GDM1 (cell line): ENCODE measurements at places on chromosomes 16 and 17.
A peak's percentile ranks its signal among the peaks of the same experiment; 100 is the strongest.

DNA sequence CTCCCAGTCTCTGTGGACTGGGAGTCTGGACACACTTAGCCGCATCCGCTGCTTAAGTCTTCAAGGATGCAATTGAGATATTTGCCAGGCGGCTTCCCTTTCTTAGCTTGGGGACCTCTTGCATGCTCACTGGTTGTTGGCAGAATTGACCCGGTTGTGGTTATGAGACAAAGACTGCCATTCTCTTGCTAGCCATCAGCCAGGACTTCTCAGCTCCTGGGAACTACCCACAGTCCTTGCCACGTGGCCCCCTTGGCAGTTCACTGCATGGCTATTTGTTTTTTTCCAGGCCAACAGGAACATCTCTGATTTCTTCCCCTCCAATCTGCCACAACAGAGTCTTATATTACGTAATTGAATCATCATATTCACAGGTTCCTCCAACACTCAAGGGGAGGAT, 25.5 kb downstream of the CACNG4 start:
- DNase-seq = no peak

- DNase-seq = no peak
Observed at GRCh38 chr16:6106061-6106460, 1008.5 kb upstream of the EEF2KMT start.

DNA sequence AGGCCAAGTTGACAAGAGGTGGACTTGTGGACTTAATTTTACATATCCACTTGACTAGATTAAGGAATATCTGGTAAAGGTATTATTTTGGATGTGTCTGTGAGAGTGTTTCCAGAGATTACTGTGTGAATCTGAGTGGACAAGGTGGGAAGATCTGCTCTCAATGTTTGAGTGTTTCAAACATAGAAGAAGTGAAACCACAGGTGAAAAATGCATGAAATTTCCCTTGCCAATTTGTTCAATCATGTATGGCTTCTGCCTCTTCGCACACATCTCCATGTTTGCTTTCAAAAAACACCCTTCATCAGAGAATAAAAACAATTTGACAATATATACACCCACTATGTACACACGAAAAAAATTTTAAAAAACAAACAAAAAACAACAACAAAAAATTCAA, 152.7 kb downstream of the SALL1 start:
- DNase-seq = no peak

DNA sequence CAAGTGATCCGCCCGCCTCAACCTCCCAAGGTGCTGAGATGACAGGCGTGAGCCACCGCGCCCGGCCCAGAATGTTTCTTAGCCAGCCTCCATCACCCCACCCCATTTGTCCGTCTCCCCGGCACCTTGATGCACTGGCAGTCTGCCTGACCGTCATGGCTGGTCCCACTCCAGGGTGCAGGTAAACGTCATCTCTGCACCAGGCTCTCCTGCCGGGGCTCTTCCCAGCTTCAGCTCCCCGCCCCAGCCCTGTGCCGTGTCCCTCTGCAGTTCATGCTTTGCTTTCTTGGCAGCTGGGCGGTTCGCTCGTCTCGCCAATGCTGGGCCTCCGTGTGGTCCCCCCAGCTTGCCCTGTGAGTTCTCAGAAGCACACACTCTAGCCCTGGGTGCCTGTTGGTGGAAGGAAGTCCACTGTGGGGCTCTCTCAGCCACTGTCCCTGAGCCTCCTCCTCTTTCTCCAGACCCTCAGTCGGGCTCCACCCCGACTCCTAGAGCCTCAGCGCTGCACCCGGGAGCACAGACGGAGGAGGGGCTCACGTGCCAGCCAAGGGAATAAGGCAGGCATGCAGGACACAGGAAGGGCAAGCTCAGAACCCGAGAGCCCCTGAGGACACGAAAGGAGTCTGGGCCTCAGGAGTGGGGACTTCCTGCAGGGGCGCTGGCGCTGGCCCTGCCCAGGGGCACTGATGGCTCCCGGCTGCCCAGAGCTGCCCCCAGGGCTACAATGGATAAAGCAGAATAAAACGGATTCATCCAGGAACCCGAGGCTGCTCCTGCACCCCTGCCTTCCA, 12.0 kb downstream of the HS3ST6 start:
- no peak for DNase-seq

DNA sequence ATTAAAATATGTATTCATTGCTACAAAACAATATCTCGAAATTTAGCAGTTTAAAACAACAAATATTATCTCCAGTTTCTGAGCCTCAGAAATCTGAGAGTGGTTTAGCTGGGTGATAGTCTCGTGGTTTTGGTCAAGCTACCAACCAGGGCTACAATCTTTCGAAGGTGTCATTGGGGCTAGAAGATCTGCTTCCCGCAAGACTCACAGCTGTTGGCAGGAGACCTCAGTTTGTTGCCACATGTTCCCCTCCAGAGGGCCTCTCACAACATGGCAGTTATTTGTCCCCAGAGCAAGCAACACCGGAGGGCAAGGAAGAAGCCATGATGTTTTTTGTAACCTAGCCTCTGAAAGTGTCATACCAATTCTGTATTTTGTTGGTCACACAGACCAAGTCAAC, 12.0 kb upstream of the BCAS3 start:
- DNase-seq = no peak

- DNase-seq = no peak
Observed at GRCh38 chr17:31428512-31428911, 37.0 kb downstream of the RAB11FIP4 start.

DNA sequence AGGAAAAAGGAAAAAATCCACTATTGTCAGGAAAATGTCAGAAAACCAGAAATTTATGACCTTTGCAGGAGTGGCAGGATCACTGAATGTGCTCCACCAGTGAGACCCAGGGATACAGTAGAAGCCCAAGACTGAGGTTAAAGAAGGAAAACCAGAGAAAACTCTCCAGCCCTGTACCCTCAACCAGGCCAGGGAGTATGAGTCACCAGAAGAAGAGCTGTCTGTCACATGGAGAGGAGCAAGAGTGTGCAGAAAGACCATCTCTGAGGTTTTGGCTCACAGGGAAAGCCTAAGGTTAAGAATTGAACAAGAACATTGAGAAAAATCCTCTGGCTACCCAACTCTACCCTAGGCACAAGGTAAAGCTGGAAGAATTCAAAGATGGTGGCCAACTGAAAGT, 47.6 kb upstream of the MON1B start:
- DNase-seq = no peak

- no peak for DNase-seq
Observed at GRCh38 chr17:29046473-29046839, 3.5 kb downstream of the PIPOX start.

GRCh38 chr17:45256114-45256966, 5.6 kb downstream of the SPATA32 start:
- no peak for DNase-seq

GRCh38 chr17:76408037-76408849, 23.8 kb downstream of the SPHK1 start:
- DNase-seq = peak; percentile 50

DNA sequence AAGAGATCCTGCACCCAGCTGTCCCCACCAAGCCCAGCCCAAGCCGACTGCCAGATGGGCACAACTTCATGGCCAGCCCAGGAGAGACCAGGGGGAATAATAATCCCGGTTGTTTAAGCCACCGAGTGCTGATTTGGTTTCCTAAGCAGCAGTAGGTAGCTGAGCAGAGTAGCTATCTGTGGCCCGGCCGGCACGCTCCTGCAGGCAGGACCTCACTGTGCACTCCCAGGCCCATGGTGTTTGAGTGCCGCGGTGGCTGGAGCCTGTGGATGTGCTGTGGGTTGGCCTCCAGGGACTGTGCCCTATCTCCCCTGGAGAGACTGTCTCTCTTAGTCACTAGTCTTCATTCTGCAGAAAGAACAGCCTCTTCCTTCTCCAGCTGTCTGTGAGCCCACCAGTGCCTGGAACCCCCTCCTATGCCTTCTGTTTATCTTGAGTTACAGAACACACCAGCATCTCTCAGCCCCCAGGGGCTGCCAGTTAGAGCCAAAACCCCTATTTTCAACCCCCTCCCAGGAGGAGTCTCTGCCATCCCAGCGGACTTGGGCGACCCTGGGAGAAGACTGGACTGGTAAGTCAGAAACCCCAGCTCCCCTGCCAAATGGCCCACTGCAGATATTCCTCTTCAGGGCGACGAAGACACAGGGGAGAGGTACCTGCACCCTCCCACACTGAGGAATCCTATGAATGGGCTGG, 152.0 kb downstream of the SDK2 start:
- DNase-seq = no peak

- no peak for DNase-seq
Observed at GRCh38 chr16:57728336-57729181, 7.0 kb upstream of the KATNB1 start.

DNA sequence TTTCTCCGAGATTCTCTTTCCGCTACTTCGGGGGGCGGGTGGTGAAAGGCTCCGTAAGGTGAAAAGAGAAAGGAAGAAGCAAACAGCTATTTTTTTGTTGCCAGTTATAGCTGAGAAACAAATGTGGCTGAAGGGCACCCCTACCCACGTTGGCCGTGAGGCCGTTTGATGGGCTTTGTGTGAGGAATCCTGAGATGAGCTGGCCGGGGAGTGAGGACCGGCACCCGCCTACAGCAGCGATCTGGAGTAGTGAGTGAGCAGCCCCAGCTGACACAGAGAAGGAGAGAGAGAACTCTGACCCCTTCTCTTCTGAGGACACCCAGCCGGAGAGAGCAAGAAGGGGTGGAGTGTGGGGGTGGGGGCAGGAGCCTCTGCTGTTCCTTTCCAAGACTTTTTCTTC, 5.6 kb downstream of the JPH3 start:
- DNase-seq = no peak

DNA sequence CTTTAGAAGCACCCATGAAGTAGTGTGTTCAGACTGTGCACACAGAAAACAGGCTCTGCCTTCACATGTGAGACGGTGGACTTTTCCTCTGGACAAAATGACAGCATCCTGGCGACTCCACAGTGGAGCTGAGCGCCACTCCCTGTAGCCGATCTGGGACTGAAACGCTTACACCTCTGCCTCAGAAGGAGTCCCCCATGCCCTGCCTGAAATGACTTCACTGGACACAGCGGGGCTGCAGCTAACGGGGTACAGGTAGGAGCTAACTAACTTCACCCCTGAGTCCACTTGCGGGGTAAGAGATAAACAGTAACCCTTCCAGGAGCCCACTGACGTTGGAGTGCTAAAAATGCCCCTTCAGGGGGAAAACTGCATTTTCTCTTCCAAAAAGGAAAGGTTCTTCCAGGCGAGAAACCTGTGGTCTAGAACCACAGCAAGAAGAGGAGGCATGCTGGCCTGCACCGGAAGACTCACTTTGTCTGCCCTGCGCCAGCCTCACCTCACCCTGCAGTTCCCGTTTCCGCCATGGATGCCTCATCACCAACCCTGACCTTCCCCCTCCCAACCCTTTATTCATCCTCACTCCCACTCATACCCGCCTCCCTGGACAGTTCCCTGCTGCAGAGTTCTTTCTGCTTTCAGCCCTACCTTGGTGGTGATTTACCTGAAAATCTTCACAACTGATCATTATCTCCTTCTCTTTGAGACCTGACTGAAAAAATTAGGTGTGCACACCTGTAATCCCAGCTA, 19.4 kb upstream of the ENDOV start:
- no peak for DNase-seq

GRCh38 chr16:5900046-5900445, 802.5 kb upstream of the EEF2KMT start:
- DNase-seq = no peak

- DNase-seq = no peak
Observed at GRCh38 chr17:16994631-16995030, 22.7 kb upstream of the TNFRSF13B start.

DNA sequence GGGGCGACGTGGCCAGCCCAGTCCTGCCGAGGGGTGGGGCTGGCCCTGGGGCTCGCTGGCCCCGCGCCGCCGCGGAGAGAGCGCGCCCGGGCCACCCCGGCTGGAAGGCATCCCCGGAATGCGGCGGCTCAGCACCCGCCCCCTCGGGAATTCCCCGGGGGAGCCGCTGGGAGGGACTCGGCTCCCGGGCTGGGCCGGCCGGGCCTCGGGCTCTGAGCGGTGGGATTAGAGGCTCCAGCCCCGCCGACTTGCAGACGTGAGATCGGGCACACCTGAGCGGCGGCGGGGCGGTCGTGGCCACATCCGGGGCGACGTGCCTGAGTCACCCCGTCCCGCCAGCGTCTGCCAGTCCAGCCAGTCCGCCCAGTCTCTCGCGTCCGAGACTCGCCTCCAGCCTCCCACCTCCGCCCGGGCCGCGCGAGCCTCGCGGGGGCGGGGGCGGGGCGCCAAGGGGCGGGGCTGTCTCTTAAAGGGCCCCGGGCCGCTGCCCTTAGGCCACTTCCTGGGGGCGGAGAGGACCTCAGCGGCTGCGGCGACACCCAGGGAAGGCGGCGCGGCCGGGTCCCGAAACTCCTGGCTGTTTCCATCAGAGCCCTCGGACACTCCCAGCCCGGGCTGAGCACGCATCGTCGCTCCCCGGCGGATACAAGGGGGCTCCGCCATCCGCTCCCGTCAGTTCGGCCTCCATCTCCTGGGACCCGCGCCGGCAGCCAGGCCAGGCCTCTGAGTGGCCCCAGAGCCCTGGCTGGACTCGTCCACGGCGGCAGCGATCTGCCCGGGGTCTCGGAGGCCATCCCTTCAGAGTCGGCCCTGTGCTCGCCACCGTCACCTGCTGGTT, at the start of gene KCTD11:
Gene KCTD11 (plus strand): TSS at position 498 of the 838 bp plus-strand sequence.
- DNase-seq = no peak

DNA sequence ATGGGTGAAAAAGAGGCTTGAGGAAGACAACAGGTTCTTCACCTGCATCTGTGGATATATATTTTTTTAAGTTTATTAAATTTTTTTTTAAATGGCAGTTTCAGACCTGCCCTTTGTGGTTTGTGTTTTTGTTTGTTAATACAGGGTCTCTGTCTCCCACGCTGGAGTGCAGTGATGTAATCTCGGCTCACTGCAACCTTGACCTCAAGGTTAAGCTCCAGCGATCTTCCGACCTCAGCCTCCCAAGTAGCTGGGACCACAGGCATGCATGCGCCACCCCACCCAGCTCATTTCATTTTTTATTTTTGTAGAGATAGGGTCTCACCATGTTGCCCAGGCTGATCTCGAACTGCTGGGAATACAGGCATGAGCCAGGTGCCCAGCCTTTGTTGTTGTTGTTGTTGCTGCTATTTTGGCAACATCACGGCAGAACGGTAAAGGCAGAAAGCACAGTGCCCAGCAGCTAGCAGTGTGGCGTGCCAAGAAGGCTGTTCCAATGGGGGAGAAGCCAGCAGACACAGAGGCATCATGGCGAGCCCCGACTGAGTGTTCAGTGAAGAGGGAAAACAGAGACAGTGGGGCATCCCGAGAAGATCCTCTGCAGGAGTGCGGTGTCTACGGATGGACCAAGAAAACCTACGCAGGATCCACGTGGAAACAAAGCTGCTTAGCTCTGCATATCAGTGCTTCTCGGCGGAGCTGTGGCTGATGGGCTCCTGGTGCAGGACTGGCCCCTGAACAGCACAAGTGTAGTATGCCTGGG, 19.6 kb downstream of the TMC6 start:
- DNase-seq = no peak
